ENCODE measurements at places on chromosomes 3 and 15.

DNA sequence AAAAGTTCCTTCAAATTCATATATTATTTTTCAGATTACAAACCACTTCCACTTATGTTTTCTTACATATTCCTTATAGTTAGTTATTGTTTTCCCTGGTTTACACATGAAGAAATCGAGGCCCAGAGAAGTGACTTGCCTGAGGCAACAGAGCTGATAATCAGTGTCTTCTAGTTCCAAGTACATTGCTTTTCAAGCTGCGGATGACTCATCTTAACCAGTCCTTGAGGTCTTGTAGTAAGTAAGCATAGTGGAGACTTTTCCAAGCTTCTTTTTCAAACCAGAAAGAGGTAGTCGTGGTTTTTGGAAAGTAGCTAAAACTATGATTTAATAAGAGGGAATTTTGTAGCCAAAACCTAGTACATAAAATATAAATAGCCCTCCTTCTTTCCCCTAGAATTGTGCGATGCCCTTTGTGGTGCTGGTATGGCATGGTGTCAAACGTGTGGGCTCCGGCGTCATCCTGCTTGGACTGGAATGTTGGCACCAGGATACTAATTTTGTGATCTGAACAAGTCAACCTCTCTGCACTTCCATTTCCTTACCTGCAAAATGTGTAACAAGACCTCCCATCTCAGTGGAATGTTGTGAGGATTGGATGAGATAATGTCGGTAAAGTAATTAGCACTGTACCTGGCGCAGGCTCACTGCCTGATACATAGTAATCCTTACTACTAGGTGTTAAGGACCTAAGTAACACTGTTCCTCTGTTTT lies 19.0 kb upstream of the DLG1 start:
- DNase-seq = no peak

DNA sequence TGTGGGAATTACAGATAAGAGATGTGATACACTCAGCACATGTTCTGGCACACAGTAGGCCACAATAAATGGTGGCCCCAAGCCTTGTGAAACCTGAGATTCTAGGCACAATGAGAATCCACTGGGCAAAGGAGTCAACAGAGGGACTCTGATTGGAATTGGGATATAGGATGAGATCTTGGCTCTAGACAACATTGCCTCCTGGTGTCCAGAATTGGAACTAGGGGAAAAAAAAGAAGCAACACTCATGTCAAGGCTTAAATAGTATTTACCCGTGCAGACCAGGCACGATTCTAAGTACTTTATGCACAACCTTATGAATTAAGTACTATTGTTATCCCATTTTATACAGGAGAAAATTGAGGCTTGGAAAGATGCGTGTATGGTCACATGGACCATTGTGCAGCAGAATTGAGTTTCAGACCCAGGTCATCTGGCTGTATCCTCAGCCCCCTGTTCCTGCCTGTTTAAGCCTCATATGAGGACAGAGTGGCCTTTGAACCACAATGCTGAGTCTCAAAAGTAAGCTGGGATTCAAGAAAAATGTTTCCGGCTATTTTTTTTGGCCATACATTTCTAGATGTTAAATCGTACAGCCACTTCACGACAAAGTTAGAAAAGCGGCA lies 124.8 kb downstream of the SV2B start:
- DNase-seq = no peak

DNA sequence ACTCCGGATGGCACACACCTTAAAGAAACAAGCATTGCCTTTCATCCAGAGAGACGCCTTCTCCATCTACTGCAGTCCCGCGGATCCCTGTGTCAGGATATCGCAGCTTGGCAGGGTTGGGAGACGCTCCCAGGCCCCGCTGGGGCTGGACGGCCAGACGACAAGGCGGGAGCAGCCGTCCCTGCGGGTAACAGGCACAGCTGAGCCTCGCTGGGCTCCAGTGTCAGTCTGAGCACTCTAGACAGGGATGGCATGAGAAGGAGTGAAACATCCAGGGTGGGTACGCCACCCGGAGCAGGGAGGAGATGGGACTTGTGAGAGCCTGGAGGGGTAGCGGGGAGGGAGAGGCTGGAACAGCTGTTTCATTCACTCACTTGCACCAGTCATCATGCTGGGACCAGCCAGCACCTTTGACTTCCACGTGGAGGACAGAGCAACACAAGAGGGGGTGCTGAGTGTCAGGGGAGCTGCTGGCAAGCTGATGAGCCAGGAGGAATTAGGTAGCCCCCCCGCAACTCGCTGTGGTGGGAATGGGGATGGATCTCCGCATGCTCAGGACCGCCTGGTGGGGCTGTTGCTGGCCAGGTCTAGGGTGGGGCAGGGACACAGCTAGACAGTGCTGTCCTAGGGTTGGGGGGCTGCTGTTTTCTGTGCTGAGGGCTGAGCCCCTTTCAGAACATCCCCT lies 31.6 kb upstream of the SNRPA1 start:
- no peak for DNase-seq

GRCh38 chr3:68121287-68121686 lies 466.9 kb upstream of the SUCLG2 start:
- DNase-seq = no peak

DNA sequence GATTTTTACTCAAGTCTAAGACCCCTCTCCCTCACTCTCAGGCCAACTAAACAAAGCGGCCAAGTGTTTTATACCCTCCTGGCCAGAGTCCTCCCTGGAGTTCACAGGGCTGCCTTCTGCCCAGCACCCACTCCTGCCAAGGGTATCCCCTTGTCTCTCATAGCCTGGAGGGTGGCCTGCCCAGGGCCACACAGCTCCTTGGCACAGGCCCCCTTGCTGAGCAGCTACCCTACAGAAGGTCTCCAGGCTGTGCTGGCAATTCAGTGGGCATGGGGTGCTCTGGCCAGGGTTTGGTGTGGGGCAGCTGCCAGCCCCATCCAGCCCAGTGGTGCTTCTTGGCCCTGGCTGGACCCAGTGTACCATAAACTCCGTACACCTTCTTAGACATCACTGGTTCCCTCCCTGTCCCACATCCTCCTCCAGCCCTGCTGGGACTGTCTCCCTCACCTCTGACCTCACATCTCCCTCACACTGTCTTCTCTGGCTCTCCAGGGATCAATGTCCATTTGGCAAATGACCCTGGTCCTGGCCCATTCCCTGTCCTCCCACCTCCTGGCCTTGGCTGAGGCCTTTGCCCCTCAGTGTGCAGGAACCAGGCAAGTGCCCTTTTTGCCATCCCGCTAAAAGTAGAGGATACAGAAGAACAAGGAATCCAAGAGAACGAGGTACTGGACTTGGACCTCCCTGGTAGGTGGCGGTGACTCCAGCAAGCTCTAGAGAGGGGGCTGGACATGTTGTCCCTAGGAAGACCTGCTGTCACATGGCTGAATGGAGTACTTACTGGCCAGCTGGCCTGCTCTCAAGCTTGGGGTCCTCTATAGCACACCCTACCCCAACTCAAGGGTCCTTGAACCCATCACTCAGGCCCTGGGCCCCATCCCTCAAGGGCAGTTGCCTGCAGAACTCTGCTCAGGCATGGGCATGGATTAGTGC lies 50.0 kb upstream of the TRPM1 start:
- no peak for DNase-seq

DNA sequence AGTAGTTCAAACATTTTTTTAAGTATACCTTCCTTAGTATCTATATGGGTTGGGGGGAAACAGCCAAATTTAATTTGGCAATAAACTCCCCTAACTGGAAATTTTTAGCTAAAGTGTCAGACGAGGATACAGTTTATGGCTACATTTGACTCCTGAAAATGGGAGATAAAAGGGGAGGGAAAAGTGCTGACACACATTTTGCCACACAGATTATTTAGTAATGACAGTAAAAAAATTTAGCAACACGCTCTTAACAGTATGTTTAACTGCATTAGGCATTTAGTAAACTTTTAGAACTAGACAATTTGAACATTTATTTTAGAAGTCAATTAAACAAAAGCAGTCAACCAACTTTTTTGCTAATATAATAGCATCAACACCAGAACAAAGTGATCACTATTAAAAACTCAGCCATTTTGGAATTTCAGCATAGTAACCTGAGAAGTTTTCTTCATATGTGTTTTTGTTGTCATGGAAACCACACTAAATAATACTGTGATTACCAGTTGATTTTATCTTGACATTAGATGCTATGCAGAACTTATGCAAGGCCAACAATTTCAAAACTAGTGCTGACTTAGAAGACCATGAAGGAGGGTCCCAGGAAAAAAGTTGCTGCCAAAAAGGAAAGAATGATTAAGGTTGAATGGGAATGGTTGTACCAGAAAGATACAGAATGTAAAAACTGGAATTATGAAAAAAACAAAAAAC lies 47.0 kb upstream of the TFG start:
- DNase-seq = no peak

DNA sequence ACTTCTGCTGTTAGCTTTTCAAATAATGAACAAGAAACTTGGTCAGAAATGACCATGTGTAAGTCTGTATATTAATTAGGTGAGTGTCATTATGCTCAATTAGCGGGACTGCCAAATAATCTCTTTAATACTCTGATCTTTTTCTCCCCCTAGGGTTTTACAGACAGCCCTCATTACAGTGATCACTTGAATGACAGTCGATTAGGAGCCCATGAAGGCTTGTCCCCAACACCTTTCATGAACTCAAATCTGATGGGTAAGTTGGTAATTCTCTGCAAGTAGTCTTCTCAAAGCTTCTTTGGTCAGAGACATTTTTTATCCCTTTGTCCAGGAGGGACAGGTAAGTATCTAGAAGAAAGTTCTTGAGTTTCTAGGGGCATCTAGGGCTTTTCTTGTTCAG lies 173.2 kb downstream of the TCF12 start:
- no peak for DNase-seq

DNA sequence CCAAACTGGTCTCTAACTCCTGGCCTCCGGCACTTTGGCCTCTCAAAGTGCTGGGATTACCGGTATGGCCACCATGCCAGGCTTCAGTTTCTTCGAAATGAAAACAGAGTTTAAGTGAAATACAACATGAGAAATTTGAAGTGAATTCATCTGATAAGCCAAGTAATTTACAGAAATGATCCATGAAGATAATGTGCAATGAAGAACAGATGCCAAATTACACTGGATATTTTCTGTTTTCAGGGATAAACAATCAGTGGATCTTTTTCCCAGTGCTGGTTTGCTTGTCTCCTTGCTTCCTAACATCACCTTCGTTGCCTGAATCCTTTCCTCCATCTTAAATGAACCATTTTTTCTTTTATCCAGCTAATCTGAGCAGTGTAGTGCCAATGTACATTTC lies 46.2 kb upstream of the SUCLG2 start:
- DNase-seq = no peak

DNA sequence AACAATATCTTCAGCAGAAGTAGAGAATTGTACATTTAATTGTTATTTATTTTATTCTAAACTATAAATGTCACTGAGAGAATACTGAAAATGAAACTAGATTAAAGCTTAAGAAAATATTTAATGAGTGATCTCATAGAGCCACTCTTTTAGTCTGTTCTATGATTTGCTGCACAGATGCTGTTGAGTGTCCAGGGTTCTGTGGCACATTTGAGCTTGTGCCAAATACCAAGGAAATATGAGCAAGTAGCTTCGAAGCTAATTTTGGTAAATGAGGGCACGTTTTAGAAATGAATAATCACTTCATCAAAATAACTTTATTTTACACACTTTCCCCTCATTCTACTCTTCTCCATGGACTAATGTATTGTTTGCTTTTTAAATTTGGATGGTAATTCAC lies 53.6 kb upstream of the THRB start:
- no peak for DNase-seq

- no peak for DNase-seq
Observed at GRCh38 chr3:146796078-146796477, 190.9 kb upstream of the PLSCR5 start.

DNA sequence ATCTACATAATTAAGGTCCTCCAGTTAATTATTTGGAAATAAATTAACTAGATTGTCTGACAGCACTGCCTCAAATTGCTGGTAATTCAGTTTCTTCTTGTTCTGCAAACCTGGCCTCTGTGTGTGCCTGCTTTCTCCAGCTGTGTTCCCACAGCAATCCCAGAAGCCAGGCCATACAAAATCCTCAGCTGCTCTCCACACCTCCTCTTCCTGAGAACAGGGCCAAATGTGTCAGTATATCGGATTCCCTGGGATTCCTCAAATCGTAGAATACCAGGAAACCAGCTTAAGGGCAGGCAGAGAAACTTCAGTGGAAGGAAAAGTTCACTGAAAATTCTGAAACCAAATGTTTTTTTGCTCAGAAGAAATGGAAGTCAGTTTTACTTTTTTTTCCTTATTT lies 261.4 kb downstream of the ZMAT3 start:
- DNase-seq = no peak

Measured in transverse colon (tissue), 4 donors.